Activated naive CD8-positive, alpha-beta T cell treated with anti-CD3 and anti-CD28 coated beads, Interleukin-2, amount 10 ng/mL, durations not matched to agents 7 days and 5 days (primary cell): ENCODE measurements at places on chromosomes 4 and X. TPM values are rescaled to one million over a fixed set of nuclear protein-coding genes. Genes with fewer than 3 reads are reported as not detected.

JADE3 gene
- total RNA-seq, result 0.06 TPM

DNA sequence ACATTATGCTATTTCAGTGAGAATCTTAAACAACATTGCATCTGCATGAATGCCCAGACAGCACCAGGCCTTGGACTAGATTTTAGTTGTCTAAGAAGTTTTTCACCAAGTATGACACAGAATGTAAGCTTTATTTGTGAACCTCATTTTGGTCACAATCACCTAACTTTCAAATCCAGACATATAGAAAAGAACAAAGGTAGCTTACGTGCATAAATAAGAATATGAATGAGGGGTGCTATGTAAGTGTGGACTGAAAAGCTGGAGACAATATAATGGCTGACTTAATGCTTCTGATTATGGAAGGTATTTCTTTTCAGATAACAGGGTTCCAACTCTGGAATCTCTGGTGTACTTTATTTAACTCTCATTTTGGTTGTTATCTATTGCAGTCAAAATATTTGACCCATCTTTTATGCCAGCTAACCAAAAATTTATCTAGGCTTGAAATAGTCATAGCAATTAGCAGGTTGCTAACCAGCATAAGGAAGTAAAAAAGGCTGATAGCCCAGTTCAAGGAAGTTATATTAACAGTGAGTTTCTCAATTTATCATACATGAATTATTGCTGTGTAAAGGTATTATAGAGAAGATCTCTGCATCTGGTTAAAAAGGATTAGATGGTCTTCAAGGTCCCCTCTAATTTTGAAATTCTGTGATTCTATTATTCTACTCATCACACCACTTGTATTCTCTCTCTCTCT is 36.5 kb downstream of the SLC7A11 start:
- no peak for DNase-seq
- H3K36me3 ChIP-seq, result no peaks in the 10 kb centered on the region
- H3K27me3 ChIP-seq, result no peaks in the 10 kb centered on the region
- H3K27ac ChIP-seq, result no peak overlapping the region

DNA sequence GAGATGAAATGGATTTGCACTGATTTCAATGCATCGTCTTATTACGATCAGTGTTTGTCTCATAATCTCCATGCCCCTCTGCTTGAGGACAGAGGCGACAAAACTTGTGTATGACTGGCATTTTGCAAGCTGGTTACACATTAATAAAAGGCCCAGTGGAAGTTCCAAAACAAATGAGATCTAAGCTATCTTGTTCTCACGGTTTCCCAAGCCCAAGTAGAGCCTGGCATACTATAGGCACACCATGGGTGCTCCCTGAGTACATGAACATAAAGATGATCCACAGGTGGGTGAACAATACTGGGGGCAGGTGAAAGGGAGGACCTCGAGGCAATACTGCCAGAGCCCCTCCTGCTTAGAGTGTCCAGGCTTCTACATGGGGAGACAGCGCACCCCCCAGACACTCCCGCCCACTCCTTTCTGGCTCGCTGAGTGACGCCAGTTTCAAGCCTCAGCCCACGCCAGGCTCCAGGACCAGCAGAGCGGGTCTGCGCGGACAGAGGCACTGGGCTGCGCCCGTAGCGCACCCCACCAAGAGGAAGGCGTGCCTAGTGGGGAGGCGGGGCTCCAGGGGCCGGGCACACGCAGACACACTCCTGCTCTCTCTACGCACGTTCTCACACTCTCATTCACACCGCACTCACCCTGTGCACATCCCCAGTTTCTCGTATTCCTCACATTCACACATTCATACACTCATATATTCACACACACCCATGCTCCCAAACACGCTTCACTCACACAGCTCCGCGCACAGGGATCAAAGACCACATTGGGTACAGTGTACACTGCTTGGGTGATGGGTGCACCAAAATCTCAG is 8.9 kb upstream of the GSX2 start:
- peak overlapping the region; percentile 82 for H3K4me3 ChIP-seq
- no peak for DNase-seq
- H3K27me3 ChIP-seq, result peaks cover 67% of the 10 kb centered on the region
- no peak overlapping the region for H3K27ac ChIP-seq
- peaks cover 14% of the 10 kb centered on the region for H3K4me1 ChIP-seq
- no peaks in the 10 kb centered on the region for H3K36me3 ChIP-seq

GRCh38 chr4:49032440-49033161 is 46.5 kb downstream of the CWH43 start:
- H3K27me3 ChIP-seq, result peaks cover 2% of the 10 kb centered on the region
- no peak for DNase-seq
- H3K4me3 ChIP-seq, result no peak overlapping the region
- no peaks in the 10 kb centered on the region for H3K4me1 ChIP-seq

GCNA gene
- 8.7 TPM for total RNA-seq

RNF150 gene
- total RNA-seq, result not detected

GRCh38 chr4:59094505-59094904 is 1984.3 kb upstream of the IGFBP7 start:
- DNase-seq, result no peak
- H3K4me1 ChIP-seq, result no peaks in the 10 kb centered on the region
- no peaks in the 10 kb centered on the region for H3K27me3 ChIP-seq

DNA sequence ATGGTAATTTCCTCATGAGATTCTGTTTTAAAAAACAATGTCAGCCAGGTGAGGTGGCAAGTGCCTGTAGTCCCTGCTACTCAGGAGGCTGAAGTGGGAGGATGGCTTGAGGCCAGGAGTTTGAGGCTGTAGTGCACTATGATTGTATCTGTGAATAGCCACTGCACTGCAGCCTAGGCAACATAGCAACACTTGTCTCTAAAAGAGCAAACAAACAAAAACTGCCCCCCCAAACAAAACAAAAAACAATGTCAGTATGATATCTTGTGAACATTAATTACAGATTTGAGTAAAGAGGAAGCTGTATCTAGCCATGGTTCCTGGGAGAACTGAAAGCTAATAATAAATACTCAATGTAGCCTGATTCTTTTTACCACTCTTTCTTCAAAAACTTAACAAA is 6.8 kb upstream of the MSL3 start:
- H3K27me3 ChIP-seq, result peaks cover 6% of the 10 kb centered on the region
- no peak overlapping the region for H3K27ac ChIP-seq
- no peak for DNase-seq

PRPS2 gene
- total RNA-seq, result 67.1 TPM

GRCh38 chr4:42344309-42344708 is 53.0 kb upstream of the SHISA3 start:
- H3K4me1 ChIP-seq, result no peaks in the 10 kb centered on the region
- peaks cover 3% of the 10 kb centered on the region for H3K27me3 ChIP-seq
- no peak overlapping the region for H3K4me3 ChIP-seq
- no peak overlapping the region for H3K27ac ChIP-seq
- H3K36me3 ChIP-seq, result no peaks in the 10 kb centered on the region
- no peak for DNase-seq

FBXL5 gene
- 48.7 TPM for total RNA-seq

IL2 gene
- total RNA-seq, result 1.4 TPM

GRIA2 gene
- not detected for total RNA-seq

DNA sequence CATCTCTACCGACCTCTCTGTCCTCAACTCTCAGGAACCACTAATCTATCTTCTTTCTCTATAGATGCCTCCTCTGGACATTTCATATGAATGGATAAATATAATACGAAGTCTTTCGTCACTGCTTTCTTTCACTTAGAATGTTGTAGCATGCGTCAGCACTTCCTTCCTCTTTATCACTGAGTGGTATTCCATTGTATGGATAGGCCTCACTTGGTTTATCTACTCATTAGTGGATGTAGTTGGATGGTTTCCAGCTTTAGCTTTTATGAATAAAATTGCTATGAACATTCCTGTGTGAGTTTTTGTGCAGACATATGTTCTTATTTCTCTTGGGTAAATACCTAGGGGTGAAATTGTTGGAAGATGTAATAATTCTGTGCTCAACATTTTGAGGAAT is 528.2 kb upstream of the FAT1 start:
- H3K4me3 ChIP-seq, result no peak overlapping the region
- H3K27ac ChIP-seq, result no peak overlapping the region
- no peak for DNase-seq
- no peaks in the 10 kb centered on the region for H3K4me1 ChIP-seq
- no peaks in the 10 kb centered on the region for H3K27me3 ChIP-seq
- H3K36me3 ChIP-seq, result no peaks in the 10 kb centered on the region

DNA sequence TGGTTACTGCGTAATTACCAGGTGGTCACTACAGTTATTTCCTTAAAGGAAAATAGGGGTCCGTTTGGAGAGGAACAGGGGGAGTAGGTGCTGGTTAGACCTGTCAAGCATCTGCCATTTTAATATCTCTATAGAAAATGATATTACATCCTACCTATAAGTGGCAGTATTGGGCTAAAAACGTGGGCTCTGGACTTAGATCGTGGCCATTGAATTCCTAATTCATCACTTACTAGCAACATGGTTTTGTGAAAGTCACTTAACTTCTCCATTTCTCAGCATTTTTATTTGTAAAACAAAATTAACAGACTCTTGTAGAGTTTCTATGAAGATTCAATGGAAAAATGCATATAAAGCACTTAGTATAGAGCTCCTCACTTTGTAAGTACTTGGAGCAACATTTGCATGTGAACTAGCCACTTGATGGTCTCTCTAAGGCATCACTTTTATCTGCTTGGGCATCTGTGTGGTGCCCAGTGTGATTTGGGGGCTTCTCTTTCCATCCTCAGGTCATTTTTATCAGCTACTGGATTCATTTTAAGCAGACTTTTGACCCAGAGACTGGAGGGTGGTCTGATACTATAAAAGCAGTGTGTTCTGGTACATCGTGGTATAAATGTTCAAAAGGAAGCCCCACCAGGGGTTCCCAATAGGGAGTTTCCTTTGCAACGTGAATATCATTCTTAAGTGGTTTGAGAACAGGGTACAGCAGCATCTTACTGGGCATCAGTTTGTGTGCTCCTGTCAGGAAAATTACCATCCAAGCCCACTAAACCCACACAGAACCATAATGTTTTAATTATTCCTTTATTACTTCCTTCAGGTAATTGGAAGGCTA is 42.7 kb upstream of the RASSF6 start:
- DNase-seq, result no peak
- H3K27ac ChIP-seq, result no peak overlapping the region
- H3K4me3 ChIP-seq, result no peak overlapping the region
- peaks cover 3% of the 10 kb centered on the region for H3K27me3 ChIP-seq

ADGRL3 gene
- not detected for total RNA-seq

ODAPH gene
- total RNA-seq, result 0.31 TPM

GRCh38 chr4:105474099-105474518 is 247 bp upstream of the PPA2 start:
- H3K4me1 ChIP-seq, result peaks cover 30% of the 10 kb centered on the region
- peak overlapping the region; percentile 98 for H3K4me3 ChIP-seq
- peak overlapping the region; percentile 97 for H3K27ac ChIP-seq
- H3K36me3 ChIP-seq, result peaks cover 11% of the 10 kb centered on the region
- DNase-seq, result no peak
- H3K27me3 ChIP-seq, result peaks cover 2% of the 10 kb centered on the region

DNA sequence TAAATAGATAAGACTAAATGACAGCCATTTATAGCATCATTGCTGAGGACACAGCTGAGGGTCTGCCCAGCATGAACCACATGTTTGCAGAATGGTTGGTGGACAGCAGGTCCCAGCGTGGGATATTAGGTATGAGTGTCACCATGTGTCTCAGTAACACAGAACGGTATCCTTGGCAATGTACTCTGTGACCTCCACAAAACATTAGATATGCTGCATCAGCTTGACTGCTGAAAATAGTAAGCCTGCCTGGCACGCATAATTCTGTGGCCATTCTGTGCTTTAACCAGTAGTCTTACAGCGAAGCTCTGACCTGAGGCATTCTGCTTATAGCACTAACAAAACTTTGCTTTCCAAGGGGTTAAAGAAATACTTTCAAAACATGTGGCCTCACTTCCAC is 32.0 kb downstream of the LIMCH1 start:
- no peaks in the 10 kb centered on the region for H3K27me3 ChIP-seq
- DNase-seq, result no peak
- no peaks in the 10 kb centered on the region for H3K36me3 ChIP-seq
- H3K27ac ChIP-seq, result no peak overlapping the region

GRCh38 chrX:73922856-73923455 is 360.0 kb downstream of the CHIC1 start:
- DNase-seq, result no peak
- no peaks in the 10 kb centered on the region for H3K4me1 ChIP-seq
- no peaks in the 10 kb centered on the region for H3K27me3 ChIP-seq
- no peak overlapping the region for H3K27ac ChIP-seq
- no peaks in the 10 kb centered on the region for H3K36me3 ChIP-seq
- H3K4me3 ChIP-seq, result no peak overlapping the region

GRCh38 chr4:148574502-148574901 is 132.3 kb upstream of the NR3C2 start:
- H3K36me3 ChIP-seq, result no peaks in the 10 kb centered on the region
- H3K27me3 ChIP-seq, result no peaks in the 10 kb centered on the region
- H3K4me1 ChIP-seq, result no peaks in the 10 kb centered on the region
- no peak overlapping the region for H3K27ac ChIP-seq
- H3K4me3 ChIP-seq, result no peak overlapping the region
- no peak for DNase-seq

GRCh38 chrX:23773601-23774175 is 9.3 kb upstream of the SAT1 start:
- H3K36me3 ChIP-seq, result no peaks in the 10 kb centered on the region
- peak overlapping the region; percentile 67 for H3K4me3 ChIP-seq
- peaks cover 8% of the 10 kb centered on the region for H3K4me1 ChIP-seq
- DNase-seq, result no peak
- H3K27me3 ChIP-seq, result no peaks in the 10 kb centered on the region

FGFBP1 gene
- not detected for total RNA-seq

DNA sequence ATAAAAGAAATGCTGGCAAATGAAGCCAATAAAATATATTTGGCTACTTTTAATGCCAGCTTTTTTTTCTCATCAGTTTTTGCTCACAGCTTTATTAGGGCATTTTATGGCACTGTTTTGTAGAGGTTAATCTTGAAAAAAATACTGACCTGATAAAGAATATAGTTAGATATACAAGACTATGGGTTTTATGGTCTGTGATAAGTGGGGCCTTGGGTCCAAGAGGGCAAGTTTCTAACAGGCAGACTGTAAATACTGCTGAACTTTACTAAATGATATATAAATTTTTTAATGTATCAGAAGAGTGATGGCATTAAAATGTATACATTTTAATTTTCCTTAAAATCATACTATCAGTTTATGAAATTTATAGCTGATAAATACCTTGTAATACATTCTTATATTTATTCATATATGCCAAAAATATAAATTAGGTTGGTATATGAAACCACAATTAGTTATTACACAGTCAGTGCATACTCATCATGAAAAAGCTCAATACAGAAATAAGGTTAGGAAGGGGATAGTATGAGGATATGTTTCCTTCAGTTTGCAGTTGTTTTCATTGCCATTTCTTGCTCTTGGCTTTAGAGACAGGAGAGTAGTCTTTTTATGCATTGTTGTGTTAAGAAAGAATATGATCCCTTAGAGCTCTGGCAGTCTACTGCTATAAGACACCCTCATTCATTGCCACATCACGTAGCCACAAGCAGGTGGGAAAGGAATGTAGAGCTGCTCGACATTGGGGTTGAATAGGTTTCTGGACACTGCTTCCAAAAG is 146.6 kb downstream of the TLL1 start:
- no peak for DNase-seq
- no peak overlapping the region for H3K4me3 ChIP-seq
- H3K27me3 ChIP-seq, result no peaks in the 10 kb centered on the region
- H3K36me3 ChIP-seq, result no peaks in the 10 kb centered on the region
- no peaks in the 10 kb centered on the region for H3K4me1 ChIP-seq

GRCh38 chr4:138736362-138736761 is 279.2 kb upstream of the NOCT start:
- H3K27ac ChIP-seq, result no peak overlapping the region
- peaks cover 2% of the 10 kb centered on the region for H3K27me3 ChIP-seq
- no peaks in the 10 kb centered on the region for H3K36me3 ChIP-seq
- H3K4me3 ChIP-seq, result no peak overlapping the region
- H3K4me1 ChIP-seq, result no peaks in the 10 kb centered on the region
